ENCODE measurements at places on chromosomes 1 and 21.

DNA sequence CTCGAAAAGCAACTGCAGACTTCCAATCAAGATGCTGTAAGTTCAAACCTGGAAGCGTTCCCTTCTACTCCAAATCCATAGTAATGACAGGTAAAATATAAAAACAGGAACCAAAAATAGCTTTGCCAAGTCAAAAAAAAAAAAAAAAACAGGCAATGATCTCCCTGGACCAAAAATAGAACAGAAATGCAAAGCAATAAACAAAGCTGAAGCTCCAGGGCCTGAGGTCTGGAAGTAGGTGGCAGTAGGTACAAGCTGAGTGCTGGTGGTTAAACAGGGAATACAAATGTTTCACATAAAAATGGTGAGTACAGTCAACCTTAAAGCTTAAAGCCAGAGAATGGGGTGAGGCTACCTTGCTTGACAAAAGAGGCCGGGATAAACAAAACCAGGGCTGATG, 610.8 kb downstream of the SMYD3 start:
- DNase-seq: no peak

GRCh38 chr1:158272681-158273080, 17.0 kb upstream of the CD1C start:
- DNase-seq: no peak

DNA sequence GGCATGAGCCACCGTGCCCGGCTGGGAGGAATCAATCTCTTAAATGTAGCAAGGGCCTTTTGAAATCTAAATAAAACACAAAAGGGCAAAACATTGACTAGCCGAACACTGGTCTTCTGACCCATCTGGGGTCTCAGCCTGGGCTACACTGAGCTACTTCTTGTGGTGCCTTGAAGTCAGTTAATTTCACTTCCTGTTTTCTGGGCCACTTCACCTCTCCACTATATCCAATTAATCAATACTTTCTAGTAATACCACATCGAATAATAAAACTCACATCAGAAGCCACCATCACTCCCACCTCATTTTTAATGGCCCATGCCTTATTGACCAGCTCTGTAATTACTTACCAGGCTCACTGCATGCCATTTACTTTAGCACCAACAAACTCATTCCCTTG, 138.0 kb upstream of the SAMSN1 start:
- no peak for DNase-seq

GRCh38 chr1:170267317-170267716, 121.6 kb downstream of the NTMT2 start:
- no peak for DNase-seq

DNA sequence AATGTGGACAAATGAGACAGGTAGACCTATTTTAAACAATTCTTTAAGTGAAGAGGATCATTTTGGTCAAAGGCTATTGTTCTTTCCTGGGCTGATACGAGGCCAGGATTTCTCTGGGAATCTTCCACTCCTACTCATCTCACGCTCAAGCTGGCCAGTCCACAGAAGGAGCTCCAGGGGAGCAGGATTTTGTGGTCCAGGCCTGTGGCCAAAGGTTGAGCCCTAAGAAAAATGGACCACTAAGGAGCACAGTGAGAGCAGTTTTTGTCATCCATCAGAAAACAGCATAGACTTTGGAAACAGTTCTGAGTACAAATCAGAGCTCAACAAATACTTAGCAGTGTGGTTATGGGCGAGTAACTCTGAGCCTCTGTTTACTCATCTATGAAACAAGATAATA, 260.2 kb upstream of the RUNX1 start:
- no peak for DNase-seq

- DNase-seq: no peak
Observed at GRCh38 chr1:233432916-233433315, 105.4 kb downstream of the MAP3K21 start.

DNA sequence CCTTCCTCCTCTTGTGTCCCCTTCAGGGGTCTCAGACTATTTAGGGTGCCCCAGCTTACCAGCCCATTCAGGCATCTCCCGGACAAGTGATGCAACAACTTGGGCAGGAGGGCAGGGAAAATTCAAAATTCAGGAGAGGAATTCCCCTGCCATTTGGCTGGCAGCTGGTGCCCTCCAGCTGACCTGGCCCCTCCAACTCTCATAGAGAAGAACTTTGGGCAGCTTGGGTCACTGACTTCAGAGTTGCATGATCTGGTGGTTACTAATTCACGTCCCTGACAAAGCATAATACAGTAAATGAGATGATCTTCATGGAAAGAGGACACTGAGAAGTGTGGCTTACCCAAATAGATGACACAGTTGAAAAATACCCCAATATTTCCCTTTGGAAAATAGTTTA, at the start of gene FCAMR:
Gene FCAMR (minus strand): TSS at position 15 of the 400 bp plus-strand sequence. CDS start 335 bp downstream, outside the sequence.
- no peak for DNase-seq

- no peak for DNase-seq
Observed at GRCh38 chr1:204725821-204726448, 40.4 kb upstream of the LRRN2 start.

All from activated CD8-positive, alpha-beta memory T cell treated with anti-CD3 and anti-CD28 coated beads, Interleukin-2, amount 50 U/mL, for 4 hours (primary cell).